Endodermal cell (in vitro differentiated cells): ENCODE measurements at places on chromosomes 3 and 15.

DNA sequence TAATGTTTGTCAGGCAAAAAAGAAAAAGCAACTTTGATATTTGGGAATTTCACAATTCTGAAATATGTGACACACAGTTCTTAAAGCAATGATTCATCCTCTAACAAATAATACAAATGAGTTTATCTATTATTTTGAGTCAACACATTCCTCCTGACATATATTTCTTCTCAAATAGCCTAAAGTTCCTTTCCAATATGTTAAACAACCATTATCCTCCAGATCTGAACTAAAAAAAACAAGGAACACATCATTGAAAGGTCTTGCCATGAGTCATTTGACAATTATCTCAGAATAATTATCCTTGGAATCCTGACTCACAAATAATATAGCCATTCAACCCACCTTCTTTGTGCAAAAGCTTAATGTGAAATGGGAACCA lies 208.7 kb upstream of the CDIN1 start:
- DNase-seq: no peak

DNA sequence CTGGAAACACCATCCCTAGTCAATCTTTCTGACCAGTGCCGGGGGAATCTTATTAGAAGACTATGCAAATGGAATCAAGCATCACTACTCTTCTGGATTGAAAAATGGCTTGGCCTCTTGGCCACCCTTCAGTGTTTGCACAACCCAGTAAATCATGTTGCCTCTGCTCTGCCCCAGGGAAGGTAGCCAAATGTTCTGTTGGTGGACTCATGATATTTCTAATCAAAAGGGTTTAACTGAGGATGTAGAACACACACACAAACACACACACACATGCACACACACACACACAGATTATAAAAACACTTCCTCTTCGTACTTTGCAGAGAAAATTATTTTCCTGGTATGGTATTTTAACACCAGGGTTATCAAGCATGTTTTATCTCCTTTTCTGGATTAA lies 7.9 kb downstream of the RBP2 start:
- no peak for DNase-seq

DNA sequence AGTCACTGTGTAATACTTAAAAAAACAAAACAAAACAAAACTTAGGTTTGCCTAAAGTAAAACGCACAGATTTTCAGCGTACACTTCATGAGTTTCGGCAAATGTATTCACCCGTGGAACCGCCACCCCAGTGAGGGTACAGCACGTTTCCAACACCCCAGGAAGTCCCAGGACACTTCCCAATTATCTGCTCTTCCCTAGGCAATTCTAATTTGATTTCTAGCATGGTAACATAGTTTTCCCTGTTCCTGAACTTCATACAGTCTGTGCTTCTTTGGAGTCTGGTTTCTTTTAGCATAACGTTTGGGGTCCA lies 497 bp upstream of the CLASP2 start:
- DNase-seq: no peak

- no peak for DNase-seq
Measured at GRCh38 chr3:101851072-101851770, 1.9 kb downstream of the NFKBIZ start.

DNA sequence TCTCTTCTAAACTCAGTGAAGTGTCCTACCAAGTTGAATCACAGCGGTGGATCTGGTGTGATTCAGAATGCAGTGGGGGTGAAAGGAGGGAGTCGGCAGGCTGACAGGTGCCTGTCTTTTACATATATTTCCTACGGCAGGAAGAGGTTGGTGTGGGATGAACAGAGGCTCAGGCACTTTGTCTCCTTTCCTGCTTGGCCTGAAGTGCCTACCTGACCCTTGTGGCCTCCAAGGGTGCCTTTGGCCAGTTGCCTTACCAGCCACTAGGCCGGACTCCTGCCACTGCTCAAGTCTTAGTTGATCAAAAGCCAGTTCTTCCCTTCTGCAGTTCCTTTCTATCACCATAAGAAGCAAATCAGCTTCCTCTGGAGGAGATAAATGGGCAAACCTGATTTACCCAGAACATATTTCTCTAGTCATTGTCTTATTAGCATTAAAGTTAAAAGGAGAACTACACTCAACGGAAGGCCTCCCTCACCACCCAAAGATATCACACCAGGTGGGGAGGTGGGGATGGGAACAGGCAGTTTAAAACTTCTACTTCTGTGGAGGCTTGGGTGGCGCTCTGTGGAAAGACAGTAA lies 52.1 kb downstream of the CRTC3 start:
- DNase-seq: peak; percentile 51
